CD4-positive, alpha-beta T cell (primary cell): ENCODE measurements at places on chromosomes 3 and 15. TPM values are rescaled to one million over a fixed set of nuclear protein-coding genes. Genes with fewer than 3 reads are reported as not detected.
A peak's percentile ranks its signal among the peaks of the same experiment; 100 is the strongest.

DNA sequence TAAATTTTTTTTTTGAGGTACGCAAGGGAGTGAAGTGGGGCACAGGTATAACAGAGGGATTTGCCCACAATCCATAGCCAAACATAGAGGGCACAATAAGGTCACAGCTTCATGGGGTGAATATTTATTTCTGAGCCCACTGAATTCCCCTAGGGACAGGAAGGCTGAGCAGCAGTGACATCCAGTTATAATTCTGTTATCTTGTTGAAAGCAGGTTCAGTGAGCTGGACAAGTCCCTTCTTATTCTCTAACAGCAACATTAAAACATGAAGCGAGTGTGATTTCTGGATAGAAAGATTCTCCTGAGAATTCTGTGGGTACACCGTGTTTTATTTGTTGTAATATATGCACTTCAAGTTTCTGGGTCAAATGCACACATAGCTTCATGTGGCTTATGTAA is 538.2 kb downstream of the NAALADL2 start:
- DNase-seq = no peak

DNA sequence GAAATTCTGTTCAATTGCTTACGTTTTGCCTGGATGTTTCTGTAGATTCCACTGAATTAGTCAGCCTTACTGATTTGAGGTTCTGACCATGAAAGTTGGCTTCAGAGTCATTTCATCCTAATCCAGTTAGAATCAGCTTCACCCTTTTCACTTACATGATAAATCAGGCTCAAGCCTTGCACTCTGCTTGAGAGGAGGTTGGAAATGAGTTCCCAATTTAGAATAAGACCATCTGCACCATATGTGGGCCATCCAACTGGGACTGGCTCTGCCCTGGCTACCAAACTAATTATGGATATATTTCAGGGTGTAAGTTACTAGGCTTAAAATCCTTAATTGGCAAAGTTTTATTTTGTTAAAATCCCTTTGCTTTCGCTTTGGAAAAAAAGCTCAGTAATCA is 255.7 kb downstream of the CHL1 start:
- DNase-seq = no peak

DNA sequence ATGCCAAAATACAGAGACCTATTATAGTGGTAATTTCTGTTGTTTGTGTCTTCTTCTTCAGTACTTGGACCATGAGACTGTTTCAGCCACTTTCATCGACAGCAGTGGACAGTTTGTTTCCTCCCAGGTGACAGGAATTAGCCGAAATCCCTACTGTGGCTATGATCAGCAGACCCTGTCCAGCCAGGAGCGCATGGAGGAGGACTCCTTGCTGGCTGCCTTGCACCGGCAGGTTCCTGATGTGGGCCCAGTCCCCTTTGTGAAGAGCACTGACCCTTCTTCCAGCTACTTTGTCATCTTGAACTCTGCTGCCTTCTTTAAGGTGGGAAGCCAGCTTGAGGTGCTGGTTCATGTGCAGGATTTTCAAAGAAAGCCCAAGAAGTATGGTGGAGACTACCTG is 22.2 kb downstream of the NXPE3 start:
- DNase-seq = no peak

DNA sequence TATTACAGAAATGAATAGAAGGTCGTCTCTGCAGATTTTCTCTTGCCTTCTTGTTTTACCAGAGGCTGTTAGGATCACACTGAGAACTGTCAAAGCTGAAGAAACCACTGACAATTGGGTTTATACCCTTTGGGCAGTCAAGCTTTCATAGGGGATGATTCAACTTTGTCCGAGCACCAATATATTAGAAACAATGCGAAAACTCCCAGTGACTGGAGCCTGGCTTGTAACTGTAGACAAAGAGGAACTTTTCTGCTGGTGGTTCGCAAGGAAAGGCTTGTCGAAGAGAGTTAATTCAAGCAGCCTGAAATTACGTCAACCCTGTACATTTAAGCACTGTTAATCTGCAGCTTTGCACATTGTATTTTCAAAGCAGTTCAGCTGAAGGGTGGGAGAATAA is 193.2 kb upstream of the ZNF385D start:
- DNase-seq = no peak

The SEMA4B gene
- 9.5 TPM for total RNA-seq

DNA sequence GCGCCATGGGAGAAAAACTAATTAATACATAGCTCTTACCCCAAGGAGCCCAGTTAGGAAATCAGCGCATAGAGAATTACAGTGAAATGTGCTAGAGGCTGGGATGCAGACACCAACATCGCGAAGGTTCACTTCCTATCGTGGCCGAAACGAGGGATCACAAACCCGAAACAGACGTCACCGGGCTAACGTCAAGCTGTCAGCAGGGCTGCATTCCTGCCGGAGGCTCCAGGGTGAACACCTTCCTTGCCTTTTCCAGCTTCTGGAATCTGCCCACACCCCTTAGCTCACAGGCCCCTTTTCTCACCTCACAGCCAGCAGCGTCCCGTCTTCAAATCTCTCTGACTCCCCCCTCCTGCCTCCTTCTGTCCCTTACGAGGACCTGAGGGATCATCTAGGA is 13.0 kb downstream of the GP5 start:
- peak; percentile 27 for DNase-seq

The OPA1 gene
- total RNA-seq = 57.6 TPM

- DNase-seq = no peak
These were observed 76.5 kb upstream of the ALDH1A3 start for GRCh38 chr15:100803171-100803440.

DNA sequence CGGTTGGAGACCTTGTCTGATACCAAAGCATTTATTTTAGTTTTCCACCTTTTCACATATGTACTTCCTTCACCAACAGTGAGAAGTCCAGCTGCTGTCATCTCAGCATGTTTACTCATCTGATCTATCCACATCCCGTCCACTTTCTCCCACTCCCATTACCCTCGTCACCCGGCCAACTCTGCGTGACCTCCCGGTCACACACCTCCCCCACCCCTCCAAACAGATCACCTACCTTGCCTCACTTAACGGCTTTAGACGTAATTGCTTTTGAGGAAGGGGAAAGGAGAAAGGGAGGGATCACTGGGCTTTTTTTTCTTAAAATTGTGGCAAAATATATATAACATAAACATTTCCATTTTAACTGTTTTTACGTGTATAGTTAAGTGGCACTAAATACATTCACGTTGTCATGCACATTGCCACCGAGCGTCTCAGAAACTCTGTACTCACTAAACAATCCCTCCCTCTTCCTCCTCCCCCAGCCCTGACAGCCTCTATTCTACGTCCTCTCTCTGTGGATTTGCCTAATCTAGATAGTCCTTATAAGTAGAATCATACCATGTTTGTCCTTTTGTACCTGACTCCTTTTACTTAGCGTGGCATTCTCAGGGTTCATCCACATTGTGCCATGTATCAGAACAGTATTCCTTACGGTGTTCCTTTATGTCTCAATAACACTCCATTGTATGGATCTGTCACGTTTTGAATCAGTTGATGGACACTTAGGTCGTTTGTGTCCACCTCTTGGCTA is 67.2 kb downstream of the LMLN start:
- DNase-seq = no peak

GRCh38 chr3:135997554-135998320 is 32.2 kb downstream of the PPP2R3A start:
- DNase-seq = no peak

DNA sequence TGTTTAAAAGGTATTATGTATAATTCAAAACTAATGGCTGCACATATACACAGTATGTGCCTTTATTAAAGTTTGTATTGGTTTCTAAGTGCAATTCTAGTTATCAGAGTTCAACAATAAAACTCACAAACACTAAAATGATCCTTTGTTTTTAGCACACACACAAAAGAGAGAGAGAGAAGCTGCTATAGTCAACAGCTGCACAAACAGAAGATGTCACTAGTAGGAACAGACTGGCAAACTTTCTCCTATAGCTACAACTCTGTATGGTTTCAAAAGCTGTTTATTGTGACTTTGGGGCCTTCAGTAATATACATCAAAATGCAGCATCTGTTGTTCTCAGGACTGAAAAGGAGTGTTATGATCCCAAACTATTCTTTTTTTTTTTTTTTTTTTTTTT is 6.1 kb downstream of the SECISBP2L start:
- no peak for DNase-seq

GRCh38 chr3:168847291-168847883 is 751.7 kb upstream of the GOLIM4 start:
- DNase-seq = no peak

DNA sequence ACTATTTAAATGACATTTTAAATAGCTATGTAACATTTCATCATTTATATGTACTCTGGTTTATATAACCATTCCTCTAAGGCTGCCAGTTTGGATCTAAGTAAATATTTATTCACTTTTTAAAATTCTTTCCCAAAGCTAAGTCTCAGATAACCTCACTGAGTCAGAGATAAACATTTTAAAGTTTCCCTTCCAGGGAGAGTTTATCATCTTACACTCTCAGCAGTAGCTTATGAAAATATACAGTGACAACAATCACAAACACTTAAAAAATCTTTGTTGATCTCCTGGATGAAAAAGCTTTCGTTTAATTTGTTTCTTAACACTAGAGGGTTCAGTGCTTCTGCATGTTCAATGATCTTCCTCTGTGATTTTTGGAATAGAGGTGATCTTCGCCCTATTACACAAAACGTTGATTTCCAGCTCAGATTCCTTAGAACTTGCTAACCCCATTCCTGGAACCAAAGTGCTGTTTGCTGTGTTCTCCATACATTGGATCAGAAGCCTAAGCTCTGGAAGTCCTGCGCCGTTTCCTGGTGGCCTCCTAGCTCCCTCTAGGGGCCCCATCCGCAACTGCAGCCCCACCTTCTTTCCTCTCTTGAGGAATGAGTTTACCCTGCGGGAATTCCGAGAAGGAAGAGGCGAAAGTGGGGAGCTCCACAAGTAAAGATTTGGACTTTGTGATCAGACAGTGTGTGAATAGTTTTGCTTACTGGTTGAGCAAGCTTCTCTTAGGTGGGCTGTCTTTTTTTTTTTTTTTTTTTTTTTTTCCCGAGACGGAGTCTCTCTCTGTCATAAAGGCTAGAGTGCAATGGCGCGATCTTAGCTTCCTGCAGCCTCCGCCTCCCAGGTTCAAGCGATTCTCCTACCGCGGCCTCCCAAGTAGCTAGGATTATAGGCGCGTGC is 29.3 kb upstream of the SACM1L start:
- DNase-seq = peak; percentile 28

- no peak for DNase-seq
These were observed 75.5 kb downstream of the CCR1 start for GRCh38 chr3:46132565-46132964.

- DNase-seq = no peak
These were observed 71.8 kb downstream of the PHC3 start for GRCh38 chr3:170109579-170110293.

The ZNF774 gene
- total RNA-seq = 1.1 TPM

GRCh38 chr3:59545374-59545773 is 495.5 kb upstream of the CFAP20DC start:
- no peak for DNase-seq
